ENCODE measurements at places on chromosomes 4 and X.

DNA sequence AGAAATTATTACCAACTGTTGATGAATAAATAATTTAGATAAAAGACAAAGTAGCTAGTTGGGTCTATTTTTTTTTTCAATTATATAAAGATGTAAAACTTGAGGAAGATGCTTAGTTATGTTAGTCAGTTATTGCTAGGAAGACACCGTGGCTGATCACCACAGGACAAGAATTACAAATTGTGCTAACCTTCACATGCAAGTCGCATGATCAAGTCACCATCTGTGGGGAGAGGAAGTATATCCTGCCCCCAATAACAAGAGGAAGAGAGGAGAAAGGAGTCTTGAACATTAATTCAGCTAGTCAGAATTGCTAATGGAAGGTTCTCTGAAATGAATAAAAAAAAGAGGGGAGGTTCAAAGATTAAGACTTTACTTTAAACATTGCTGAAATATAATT is 52.3 kb downstream of the CPEB2 start:
- no peak for DNase-seq

DNA sequence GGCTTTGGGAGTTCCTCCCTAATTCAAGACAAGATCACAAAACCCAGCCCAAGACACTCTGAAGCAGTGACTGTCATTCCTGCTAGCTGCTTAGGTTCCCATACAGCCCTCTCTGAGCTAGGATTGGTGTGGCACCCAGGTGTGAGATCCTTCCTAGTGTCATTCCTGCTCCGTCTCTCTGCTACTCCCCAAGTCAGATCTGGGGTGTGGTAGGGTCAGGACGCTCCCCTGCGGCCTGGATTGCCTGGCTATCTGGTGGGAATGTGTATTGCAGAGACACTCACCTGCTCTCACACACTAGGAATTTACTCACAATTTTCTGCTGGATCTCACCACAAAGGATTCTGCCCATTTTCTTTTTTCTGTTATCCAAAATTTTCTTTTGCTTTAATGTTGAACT is 560.8 kb upstream of the ATOH1 start:
- no peak for DNase-seq

GRCh38 chr4:87851953-87852352 is 19.2 kb downstream of the MEPE start:
- DNase-seq: no peak

- no peak for DNase-seq
Measured at GRCh38 chr4:40980318-40980883, 230.6 kb downstream of the NSUN7 start.

DNA sequence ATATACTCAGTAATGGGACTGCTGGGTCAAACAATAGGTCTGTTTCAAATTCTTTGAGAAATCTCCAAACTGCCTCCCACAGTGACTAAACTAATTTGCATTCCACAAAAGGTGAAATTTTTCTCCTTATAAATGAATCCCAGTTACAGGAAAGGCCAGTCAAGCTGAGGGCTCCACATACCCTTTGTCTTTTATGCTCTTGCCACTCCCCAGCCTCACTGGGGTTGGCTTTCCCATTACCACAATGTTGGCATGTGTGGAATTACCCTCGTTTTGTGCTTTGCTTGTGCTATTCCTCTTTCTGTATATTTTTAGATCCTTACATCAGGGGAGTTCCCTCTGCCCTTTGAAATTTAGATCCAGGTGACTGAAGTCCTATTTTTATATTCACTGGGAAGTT is 220.2 kb upstream of the LCORL start:
- DNase-seq: no peak

DNA sequence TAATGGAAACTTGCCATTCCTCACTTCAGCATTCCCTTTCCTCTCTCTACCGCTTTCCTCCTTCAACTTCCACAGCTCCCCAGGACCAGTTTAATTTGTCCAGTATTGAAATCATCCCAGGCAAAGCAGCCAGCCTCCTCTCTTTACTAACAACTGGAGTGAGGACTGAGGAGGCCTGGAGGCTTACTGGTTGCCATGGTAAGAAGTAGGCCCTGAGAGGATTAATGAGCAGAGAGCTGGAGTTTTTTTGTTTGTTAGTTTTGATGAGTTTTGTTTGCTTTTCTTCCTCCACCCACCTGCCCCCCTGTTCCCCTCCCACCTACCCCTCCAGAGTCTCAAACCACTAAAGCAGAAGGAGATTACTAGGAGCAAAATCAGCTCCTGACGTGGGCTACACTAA is 29.5 kb upstream of the PLP1 start:
- no peak for DNase-seq

- no peak for DNase-seq
Measured at GRCh38 chr4:14151101-14151500, 523.6 kb upstream of the BOD1L1 start.
